ENCODE measurements at places on chromosomes 16 and 17.

- no peak for DNase-seq
These were observed 33.7 kb upstream of the MFSD6L start for GRCh38 chr17:8832711-8833352.

- DNase-seq: no peak
These were observed 4.1 kb downstream of the SMTNL2 start for GRCh38 chr17:4588391-4588790.

DNA sequence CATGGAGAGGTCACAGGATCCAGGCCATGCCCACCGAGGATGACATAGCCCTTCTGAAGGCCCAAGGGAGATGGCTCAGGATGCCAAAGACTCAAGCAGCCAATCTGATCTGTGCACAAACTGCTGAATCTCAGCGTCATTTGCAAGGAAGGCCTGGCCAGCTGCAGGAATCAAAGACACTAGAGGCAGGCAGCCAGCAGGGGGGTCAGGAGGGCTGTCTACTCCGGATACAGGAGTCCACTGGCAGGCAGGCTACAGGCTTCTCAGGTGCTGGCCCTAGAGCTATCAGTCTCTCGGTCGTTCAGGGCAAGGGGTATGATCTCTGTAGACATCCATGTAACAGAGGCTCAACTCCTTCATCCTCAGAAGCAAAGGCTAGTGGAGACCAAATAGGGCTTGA, 1735.3 kb downstream of the TP53TG3F start:
- DNase-seq: no peak

DNA sequence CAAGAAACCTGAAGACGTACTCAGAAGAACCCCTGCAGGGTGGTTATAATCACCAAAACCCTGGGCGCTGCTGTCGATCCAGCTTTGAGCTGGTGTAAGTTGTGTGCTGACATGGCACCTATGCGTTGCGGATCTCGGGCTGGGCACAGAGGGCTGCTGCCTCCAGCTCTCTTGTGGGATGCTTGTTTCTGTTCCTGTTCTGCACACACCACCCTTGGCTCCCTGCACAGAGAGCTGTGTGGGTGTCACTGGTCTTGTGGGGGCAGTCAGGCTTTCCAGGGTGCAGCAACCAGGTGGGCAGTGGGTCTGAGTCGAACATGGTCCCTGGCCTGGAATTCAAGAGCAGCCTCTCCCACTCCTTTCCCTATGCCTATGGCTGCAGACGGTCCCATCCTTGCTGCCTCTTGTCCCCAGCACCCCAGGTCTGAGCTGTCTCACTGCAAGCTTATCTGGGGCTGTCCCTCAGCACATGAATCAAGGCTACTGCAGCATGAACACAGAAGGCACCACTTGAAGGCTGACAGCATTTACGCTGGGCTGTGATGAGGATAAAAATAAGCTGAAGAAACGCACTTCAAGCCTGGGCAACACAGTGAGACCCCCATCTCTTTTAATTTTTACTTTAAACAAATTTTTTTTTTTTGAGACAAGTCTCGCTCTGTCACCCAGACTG, 20.1 kb downstream of the ZNF276 start:
- DNase-seq: no peak

- peak; percentile 98 for DNase-seq
These were observed 27.5 kb downstream of the OMG start for GRCh38 chr17:31269578-31269983.

- no peak for DNase-seq
These were observed 34.0 kb downstream of the ZFPM1 start for GRCh38 chr16:88487124-88487432.

DNA sequence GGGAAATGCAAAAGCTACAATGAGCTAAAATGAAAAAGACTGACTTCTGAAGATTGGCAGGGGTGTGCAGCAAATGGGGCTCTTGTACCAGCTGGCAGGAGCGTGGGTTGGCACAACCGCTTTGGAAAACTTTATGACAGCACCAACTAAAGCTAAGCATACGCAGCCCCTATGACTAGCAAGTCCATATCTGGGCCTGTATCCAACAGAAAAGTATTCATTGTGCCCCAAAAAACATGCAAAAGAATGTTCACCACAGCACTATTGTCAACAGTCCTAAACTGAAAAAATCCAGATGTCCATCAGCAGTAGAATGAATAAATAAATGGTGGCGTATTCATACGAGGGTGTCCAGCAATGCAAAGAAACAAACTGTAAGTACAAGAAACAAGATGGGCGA, 22.6 kb upstream of the ITGA3 start:
- no peak for DNase-seq

- DNase-seq: no peak
These were observed 547.7 kb downstream of the KCNJ2 start for GRCh38 chr17:70717042-70717441.

- peak; percentile 90 for DNase-seq
These were observed at the start of gene DNAH2 for GRCh38 chr17:7716901-7717755. Gene DNAH2, plus strand, starts transcription at chr17:7717744. Its CDS starts 1,991 bp downstream, at chr17:7719735.

DNA sequence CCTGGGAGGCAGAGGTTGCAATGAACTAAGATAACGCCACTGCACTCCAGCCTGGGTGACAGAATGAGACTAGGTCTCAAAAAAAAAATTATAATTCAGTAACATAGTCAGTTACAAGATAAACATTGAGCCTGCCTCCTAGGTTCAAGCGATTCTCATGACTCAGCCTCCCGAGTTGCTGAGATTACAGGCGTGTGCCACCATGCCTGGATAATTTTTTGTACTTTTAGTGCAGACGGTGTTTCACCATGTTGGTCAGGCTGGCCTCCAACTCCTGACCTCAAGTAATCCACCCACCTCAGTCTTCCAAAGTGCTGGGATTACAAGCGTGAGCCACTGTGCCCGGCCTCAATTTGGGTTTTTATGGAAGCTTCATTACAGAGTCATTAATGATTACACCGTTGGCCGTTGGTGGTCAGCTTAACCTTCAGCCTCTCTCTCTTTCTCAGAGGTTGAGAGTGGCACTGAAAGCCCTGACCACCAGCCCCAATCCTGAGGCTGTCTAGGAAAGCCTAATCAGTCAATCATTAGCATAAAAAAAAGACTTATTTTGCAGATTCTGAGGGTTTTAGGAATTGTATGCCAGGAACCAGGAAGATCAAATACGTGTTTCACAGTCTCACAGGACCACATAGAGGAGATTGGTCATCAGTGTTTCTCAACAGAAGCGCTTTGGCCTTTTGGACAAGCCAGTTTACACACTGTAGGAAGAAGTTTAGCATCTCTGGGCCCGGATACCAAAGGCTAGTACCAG, 1.3 kb upstream of the LRRC37A3 start:
- DNase-seq: no peak

DNA sequence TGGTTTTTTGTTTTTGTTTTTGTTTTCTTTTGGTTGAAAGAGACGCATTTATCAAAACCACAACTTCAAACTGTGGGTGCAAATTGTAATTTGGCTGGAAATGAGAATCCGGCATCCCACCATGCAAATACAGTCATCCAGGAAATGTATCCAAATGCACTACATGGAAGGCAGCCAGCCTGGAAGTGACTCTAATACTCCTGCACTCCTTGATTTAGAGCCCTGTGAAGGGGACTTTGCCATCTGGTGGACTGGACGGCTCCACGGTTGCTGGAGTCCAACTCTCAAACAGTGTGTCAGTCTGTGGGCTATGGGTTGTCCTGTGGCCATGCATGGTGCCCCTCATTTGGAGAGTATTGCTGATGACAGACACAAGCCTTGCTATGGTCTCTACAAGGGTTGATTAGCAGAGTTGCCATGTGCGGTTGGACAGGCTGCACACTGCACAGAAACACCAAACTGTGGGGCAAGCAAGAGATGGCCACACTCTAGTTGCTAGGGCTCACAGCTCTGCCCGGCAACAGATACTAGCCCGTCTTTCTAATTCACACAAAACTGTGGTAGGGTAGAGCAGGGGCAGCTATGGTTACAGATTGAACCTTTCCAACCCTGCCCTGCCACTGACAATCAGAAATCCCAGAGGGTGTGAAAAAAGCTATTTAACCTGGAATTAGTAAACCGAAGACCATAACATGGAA, 62.4 kb downstream of the VAT1L start:
- no peak for DNase-seq

DNA sequence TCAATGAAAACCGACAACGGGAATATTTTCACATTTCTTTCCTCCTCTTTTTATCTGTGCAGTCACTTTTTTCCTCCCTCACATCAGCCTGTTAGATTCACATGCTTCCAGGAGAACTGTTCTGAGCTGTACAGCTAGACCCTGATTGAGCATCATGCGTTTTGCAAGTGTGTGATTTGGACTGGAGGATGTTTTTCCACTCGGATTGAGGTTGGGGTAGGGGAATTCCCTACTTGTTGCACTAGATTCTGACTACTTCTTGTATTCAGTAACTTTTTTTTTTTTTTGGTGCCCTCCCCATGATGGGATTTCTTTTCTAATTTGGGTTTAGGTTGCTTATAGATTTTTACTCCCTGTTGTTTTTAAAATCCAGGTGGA, 4.8 kb downstream of the MSI2 start:
- DNase-seq: no peak

- DNase-seq: no peak
These were observed 27.8 kb downstream of the CASKIN2 start for GRCh38 chr17:75487351-75488070.

GRCh38 chr16:194516-194915, 14.3 kb downstream of the HBQ1 start:
- DNase-seq: no peak
